ENCODE measurements at places on chromosomes 12 and 14.

GRCh38 chr14:56271970-56272369, 153.8 kb downstream of the PELI2 start:
- DNase-seq: no peak

GRCh38 chr14:65179918-65180724, 77.8 kb upstream of the MAX start:
- no peak for DNase-seq

- no peak for DNase-seq
Measured at GRCh38 chr12:53063708-53064612, 14.1 kb downstream of the TNS2 start.

DNA sequence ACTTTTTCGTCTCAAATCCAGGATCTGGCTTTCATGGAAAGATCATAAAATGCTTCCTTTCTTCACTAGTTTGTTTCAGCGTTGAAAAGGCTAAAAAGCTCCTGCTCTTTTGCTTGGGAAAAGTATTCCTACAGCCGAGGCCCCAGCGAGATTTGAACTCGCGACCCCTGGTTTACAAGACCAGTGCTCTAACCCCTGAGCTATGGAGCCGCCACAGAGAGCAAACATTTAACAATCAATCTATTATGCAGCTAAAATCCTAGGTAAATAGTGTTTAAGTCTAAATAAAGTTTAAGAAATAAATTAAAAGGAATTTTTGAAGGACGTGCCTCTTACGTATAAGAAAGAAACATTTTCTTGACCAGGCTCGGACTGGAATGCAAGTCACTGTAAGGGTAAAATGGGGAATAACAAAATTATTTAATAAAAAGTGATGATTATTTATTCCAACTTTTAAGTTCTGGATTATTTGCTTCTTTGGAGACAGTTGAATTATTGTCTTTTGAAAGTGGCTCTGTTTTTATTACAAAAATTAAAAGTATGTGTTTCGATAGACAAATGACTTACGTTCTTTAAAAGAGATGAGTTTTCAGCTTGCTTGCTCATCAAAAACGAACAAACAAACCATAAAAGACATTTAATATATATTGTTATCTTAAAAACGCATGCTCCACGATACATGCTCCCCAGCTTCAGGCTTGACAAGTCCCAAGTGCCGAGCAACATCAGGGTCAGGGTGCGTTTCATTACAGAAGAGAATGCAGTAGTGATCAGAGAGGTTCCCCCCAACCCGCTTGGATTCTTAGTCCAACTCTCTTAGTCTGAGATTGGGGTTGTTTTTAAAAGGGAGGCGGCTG, 10.2 kb downstream of the OR6S1 start:
- DNase-seq: no peak

DNA sequence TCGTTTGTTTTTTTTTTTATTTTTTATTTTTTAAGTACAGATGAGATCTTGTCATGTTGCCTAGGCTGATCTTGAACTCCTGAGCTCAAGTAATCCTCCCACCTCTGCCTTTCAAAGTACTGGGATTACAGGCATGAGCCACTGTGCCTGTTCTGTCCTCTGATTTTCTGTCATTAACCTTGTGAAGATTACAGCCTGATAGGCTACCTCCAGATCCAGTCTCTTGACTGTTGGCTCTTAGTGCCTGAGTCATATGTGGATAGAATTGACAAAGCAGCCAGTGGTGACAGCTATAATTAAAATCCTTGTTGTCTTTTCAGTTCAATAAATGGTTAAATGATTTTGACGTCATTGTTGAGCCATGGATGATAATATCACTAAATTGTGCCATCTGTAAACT, 21.3 kb upstream of the REP15 start:
- no peak for DNase-seq

DNA sequence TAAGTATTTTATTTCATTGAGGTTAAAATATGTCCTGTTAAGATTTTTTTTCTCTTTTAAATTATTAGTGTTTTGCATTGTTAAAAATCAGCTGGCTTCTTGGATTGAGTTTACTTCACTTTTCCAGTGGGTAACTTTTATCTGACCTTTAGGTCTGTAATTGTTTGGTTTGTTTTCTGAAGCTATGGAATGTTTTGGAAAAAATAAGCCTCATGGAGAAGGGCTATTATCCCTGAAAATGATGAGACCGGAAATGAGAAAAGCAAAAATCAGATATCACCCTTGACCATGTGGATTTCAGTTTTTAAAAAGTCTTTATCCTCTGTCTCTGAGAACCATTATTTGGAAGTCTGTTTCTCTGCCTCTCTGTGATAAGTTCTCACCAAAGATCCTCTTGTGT, 180.9 kb downstream of the RAD51B start:
- no peak for DNase-seq

DNA sequence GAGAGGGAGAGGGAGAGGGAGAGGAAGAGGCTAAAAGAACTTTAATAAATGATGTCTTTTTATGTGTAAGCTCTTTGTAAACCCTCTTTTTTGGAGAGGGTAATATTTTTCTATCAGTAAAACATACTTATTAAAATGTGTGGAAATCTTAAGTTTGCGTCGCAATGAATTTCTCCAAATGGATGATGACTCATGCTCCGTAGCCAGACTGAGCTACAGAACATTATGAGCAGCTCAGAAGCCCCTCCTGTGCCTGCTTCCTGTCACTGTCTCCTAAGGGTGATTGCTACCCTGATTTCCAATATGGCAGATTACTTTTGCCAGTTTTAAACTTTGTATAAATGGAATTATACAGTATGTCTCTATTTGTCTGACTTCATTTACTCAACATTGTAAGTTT, 13.0 kb upstream of the PYGL start:
- DNase-seq: no peak

DNA sequence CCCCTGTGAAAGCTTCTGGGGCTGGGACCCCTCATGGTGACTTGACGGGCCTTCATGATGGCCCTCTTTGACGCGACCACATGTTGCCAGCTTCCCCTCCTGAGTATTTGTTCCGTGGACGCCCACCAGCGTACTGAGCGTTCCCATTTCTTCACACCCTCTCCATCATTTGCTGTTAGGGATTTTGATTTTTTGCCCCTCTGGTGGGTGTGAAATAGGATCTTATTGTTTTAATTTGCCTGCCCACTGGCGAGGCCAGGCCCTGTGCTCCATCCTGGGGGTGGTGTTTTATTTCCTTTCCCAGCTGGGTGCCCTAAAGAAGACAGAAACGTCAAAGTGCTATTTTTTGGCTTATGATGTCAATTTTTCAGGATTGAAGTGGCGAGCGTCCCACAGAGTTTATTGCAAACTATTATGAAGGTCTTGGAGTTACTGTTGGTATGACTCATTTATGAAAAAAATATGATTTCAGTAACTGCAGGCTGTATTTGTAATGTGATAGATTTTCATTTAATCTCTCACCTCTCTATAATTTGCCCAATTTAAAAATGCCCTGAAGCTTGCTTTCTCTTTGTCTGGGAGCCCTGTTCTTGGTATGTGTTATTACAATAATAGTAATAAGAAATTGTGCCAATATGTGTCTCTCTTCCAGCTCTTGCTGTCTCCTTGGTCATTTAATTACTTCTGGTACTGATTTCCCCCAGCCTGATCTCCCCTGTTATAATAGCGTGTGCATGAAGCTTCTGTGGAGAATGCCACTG, 99.6 kb downstream of the SLC25A47 start:
- no peak for DNase-seq

DNA sequence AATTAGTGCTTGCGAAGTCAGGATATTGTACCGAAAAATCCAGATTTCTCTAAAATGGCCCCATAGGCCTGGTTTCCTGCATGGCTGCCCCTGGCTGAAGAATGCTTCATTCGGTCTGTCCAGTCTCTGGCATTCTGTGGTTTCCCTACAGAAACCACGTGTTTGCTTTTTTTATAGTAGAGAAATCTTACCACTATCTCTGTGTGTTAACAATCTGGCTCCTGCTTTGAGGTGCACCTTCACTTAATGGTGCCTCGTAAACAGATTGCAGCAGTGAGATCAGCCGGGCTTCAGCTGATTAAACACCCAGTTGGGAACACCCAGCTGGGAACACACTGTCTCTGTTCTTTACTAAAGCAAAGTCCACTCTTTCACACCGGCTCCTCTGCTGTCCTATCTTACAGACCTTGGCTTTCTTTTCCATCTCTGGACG, 6.7 kb upstream of the DNAAF2 start:
- DNase-seq: no peak

- DNase-seq: no peak
Measured at GRCh38 chr12:89328151-89329030, 23.9 kb downstream of the DUSP6 start.

- DNase-seq: no peak
Measured at GRCh38 chr14:24176599-24176998, 4.7 kb downstream of the REC8 start.

- no peak for DNase-seq
Measured at GRCh38 chr12:127742231-127742630, 524.7 kb upstream of the TMEM132C start.

DNA sequence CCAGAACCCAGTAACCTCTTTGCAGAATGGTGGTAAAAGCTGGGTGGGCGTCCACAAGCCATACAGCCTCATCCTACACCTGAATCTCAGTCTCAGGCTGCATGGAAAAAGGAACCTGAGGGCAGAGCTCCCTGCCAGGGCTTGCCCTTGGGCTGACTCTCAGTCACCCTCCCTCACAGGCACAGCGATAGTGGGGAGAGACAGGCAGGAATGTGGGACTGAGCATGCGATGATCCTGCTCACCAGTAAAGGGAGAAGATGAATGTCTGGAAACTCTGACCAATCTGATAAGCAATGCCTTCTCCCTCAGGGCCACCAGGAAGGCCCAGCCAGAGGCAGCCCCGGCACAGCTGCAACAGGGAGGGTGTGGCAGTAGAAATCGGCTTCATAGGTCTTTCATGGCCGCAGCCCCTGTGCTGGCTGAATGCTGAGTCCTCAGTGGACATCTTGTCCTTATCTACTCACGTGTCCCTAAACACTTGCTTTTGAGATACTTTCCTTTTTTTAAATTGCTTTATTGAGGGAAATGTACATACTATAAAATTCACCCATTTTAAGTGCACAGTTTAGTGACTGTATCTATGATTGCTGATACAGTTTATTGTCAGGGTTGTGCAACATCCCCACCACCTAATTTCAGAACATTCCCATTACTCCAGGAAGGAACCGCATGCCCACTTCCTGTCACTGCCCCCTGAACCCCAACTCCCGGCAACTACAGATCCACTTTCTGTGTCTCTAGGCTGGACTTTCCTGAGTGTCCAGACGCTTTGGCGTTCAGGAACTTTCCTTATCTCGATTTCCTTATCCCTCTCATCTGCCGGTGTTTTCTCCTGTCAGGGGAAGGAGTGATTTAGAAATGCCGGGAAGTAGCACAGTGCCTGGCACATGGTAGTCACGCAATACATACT, 258.1 kb downstream of the PCNX1 start:
- DNase-seq: no peak

DNA sequence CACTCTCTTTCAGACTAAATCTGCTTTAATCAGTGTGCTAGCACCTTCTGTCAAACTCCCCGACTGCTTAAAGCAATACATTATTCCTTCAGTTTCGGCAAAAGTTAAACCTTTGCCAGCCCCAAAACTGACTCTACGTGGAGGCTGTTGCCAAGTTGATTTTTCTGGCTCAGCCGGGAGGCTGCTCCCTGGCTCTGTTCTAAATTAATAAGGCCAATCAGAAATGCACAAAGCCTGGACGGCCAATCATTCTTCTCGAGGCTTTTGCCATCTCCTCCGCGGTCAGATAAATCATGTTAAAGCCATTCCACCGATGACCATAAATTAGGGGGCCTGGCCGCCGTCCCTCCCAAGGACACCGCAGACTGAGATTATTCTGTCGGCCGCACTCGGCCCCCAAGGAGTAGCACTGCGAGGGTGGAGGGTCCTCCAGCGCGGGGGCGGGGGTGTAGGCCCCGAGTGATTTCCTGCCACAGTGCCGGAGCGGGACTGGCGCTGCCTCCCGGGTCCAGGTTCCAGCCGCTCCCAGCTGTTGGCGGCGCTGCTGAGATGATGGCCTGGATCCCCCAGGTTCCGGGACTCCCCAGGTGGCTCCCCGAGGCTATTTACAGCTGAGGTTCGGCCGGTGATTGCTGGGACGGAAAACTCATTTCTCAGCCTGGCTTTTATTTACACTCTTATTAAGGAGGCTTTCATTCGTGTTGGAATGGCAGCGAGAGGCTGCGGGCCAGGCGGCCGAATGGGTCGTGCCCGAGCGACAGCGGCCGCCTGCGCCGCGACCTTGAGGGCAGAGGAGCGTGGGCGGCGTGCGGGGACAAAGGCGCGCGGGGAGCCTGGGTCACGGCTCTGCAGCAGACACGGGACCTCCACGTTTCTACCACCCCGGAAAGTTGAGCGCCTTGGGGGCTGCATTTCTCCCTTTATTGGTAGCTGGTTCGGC, 165.1 kb downstream of the MON2 start:
- DNase-seq: peak; percentile 65

- no peak for DNase-seq
Measured at GRCh38 chr12:131027876-131028586, 74.3 kb downstream of the ADGRD1 start.

GRCh38 chr12:60052483-60052882, 456.7 kb downstream of the SLC16A7 start:
- no peak for DNase-seq

- DNase-seq: no peak
Measured at GRCh38 chr14:31787377-31787776, 226.2 kb downstream of the NUBPL start.

DNA sequence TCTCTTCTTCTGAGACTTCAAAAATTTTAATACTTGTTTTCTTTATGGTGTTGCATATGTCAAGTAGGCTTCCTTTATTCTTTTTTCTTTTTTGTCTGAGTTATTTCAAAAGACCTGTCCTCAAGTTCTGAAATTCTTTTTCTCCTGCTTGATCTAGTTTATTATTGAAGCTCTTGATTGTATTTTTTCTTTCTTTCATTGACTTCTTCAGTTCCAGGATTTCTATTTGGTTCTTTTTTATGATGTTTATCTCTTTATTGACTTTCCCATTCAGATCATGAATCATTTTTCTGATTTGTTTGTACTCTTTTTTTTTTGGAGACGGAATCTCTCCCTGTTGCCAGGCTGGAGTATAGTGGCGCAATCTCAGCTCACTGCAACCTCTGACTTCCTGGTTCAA, 34.1 kb downstream of the IFT43 start:
- no peak for DNase-seq

DNA sequence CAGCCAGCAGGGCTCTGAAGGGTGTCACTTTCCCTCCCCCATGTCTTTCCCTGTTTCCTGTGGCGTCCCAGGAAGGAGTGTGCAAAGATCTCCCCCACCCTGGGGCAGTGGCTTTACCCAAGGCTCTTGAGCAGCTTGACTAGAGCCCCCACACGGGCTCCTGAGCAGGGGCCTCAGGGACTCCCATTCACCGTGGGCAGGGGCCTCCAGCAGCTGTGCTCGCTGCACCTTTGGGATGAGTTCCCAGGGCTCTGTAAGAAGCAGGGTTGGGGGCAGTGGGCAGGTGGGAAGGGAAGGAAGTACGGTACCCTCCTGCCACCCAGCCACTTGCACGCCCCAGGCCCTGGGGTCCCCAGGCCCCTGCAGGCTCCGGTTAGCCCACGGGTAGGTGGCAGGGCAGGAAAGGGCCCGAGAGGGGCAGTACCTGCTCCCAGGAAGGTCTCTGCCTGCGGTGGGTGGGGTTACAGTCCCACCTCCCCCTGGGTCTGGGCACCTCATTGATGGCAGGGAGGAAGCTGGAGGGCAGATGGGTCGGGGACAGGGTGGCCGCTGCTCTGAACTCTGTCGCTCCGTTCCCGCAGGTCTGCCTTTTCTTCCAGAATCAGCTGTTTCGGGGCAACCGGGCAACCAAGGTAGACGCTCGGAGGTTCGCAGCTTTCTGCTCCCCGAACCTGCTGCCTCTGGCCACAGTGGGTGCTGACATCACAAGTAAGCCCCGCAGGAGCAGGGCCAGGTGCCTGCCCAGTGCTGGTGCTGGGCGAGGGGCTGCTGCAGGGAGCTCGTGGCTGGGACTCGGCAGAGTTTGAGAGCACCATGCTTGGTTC, 13.0 kb downstream of the ASPG start:
- no peak for DNase-seq

Data from NCI-H2081 treated with DMSO at 0.1 percent for 48 hours (cell line).